T-helper 2 cell (primary cell): ENCODE measurements at places on chromosomes 11 and 22.

GRCh38 chr11:12783765-12784164 lies 109.5 kb downstream of the TEAD1 start:
- DNase-seq, result no peak

- peak; percentile 35 for DNase-seq
Measured at GRCh38 chr11:10807493-10808234, 1.1 kb downstream of the EIF4G2 start.

DNA sequence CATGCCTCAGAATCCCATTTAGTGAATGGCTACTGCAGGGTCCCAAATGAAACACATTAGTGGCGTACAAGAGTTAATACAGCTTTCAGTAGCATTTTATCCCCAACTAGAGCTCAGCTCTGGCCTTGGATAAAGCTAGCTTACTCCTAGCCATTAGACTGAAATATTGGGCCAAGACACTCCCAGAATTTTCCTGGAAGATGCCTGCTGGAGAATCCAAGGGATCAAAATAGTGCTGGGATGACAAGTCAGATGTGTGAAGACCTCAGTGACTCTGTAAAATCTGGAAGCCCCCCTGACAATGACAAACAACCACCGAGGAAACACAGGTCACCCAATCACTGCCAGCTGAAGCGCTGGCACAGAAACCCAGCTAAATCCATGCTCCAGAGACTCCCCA lies 303.1 kb upstream of the SORL1-AS1 start:
- DNase-seq, result no peak

- DNase-seq, result no peak
Measured at GRCh38 chr11:107669191-107669740, 42.6 kb downstream of the SLN start.

DNA sequence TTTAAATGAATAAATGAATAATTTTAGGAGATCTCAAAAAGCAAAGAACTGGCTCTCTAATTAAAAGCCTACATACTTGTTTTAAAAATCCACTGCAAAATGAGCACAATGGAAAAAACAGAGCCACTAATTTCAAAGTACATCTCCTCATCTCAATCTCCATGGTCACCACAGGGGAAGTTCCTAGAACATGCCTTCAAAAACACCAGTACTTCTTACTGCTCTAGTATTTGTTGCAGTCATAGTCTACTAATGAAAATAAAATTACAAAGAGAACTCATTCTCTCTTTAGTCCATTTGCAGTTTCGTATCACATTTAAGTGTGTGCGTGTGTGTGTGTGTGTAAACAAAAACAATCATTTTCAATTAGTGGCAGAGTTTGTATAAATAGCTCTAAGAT lies 54.0 kb downstream of the PIK3C2A start:
- DNase-seq, result no peak

- DNase-seq, result no peak
Measured at GRCh38 chr11:68408512-68408911, 52.0 kb upstream of the PPP6R3 start.

DNA sequence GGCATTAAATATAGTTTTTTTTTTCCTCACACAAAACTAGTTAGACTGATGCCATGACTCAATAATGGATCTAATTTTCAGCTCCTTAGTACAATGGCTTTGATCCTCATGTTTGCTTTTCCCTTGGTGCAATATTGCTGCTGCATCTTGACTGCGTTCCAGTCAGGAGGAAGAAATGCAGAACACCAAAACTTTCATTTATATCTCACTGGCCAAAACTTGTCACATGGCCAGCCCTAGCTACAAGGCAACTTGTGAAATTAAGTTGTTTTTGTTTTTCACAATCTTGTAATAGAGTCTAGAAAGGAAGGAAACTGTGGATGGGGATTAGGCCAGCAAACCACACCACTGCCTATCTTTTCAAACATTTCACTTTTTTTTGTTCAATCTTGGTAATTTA lies 36.7 kb downstream of the SMC1B start:
- no peak for DNase-seq

- DNase-seq, result no peak
Measured at GRCh38 chr11:65650547-65651338, 12.0 kb downstream of the RELA start.

- DNase-seq, result no peak
Measured at GRCh38 chr11:115926138-115926537, 421.9 kb upstream of the CADM1 start.

- DNase-seq, result no peak
Measured at GRCh38 chr22:43094085-43094484, 4.9 kb upstream of the TTLL1 start.

- no peak for DNase-seq
Measured at GRCh38 chr11:134150195-134150903, 73.4 kb downstream of the NCAPD3 start.

- no peak for DNase-seq
Measured at GRCh38 chr11:125176866-125177265, 12.3 kb downstream of the PKNOX2 start.

DNA sequence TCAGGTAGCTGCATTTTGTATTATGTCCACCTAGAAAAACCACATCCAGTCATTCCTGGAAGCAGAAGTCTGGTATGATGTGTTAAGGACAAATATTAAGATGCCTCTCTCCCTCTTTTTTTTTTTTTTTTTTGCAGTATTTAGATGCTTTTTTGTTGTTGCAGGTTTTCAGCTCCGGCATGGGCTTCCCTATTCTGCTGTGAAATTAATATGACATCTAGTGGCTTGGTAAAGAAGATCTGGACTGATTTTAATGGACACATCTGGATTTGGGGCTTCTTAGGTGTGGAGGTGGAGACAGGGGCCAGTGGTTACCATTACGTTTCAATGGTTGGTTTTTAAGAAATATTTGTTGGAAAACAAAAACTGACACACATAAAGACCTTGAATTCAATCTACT lies 47.5 kb upstream of the RASSF10 start:
- no peak for DNase-seq

DNA sequence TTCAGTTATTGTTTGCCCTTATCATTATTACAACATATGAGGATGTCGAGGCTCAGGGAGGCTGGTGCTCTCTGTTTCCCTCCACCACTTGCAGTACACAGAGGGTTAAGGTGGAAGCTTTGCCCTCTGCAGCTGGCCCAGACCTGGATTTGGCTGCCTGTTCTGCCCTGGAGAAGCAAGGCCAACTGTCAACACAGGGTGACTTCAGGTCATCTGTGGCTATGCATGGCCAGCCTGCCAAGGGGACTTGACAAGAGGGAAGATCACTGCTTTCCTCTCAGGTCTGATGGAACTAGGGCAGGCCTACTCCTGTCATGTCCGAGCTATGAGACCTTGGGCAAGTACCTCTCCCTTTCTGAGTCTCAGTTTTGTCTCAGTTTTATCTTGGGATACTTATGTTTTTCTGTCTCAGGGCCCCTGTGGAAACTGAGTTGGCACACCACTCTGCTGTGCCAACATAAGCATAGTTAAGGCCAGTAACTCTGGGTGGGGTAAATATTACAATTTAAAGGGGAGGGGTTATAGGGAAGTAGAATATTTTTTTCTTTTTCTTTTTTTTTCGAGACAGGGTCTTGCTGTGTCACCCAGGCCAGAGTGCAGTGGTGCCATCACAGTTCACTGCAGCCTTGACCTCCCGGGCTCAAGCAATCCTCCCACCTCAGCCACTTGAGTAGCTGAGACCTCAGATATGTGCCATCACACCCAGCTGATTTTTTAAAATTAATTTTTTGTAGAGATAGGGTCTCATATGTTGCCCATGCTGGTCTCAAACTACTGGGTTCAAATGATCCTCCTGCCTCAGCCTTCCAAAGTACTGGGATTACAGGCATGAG lies 2.4 kb upstream of the THRSP start:
- no peak for DNase-seq

DNA sequence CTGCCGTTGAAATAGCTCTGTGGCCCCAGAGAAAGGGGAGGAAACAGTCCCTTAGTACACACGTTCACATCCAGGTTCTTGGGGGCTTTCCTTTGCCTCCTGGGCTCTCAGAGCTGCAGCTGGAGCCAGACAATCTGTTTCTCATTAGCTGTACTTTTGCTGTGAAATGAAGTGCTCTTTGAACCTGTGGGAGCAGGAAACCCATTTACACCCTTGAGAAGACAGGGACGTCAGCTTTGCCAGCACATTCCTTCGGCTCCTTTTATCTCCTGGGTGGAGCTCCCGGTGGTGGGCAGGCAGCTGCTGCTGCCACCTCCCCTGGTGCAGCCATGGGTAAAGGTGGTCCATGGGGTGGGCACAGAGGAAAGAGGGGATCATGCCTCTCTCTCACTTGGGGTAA lies 80.6 kb upstream of the TIMP3 start:
- no peak for DNase-seq

- no peak for DNase-seq
Measured at GRCh38 chr11:11841116-11841722, 553 bp upstream of the USP47 start.

DNA sequence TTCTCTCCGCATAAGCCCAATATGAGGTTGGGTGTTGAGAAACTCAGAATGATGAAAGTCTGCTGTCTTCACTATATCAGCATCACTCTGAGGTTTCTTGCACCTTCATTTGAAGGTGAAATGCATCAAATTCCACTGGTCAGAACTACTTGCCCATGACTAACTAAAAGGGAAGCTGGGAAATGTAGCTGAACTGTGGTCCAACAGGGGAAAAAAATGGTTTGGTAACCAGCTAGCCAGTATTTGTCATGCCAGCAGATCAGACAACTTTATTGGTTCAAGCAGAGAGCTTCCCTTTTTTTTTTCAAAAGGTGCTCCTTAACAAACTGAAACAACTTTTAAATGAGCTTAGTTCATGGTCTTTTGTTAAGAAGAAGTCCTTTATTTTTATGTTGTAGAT lies 14.2 kb upstream of the PIK3C2A start:
- no peak for DNase-seq

- no peak for DNase-seq
Measured at GRCh38 chr22:38700270-38700788, 414 bp downstream of the JOSD1 start.

DNA sequence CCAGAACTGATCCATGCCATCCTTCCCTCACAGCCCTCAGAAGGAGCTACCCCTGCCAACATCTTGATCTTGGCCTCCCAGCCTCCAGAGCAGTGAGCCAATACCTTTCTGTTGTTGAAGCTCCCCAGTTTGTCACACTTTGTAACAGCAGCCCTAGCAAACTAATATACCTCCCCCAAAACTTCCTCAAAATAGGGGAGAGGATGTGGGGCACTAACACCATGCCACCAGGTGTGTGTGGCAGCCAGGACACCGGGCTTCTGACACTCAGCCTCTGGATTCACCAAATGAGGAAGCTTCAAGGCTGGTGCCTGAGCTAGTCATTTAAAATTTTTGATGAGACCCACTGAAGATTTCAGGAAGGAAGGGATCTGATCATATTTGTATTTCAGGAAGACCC lies 84.9 kb downstream of the CSNK2A3 start:
- DNase-seq, result no peak

DNA sequence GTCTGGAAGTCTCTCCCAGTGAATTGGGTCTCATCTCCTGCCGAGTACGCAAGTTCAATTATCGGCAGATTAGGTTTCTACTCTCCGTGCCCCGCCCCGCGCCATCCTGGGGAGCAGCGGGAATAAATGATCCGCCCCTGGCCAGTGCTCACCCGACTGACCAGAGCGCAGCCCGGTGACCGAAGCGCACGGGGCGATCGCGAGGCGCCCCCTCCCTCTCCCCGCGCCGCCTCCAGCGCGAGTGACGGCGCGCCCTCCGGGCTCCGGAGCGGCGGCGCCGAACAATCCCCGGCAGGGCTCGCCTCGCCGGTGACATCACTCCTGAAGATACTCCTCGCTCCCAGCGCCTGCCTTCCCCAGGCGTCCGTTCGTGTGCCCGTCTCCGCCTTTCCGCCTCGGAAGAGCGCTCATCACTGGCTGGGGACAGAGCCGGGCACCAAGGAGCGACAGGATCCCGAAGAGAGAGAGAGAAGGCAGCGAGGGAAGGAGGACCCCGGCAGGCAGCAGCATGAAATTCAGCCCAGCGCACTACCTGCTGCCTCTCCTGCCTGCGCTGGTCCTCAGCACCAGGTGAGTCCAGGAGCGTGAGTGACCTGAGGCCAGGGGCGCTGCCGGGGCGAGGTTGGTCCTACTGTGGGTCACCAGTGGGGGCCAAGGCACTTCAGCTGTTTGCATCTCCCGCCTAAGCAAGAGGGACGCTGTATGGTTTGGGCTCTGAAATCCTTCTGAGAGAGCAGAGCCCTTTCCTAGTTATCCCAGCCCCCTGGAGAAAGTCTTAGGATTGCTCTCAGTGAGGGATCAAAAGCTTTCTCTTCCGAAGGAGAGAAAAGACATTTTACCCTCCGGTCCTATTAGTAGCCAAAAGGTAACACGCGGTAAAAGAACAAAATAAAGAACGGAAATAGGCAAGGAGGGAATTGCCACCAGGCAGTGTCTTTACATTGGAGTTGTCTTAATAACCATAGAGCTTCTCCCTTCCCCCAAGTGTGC lies at the start of gene LUZP2:
LUZP2 (plus strand) TSS at position 318 of the 990 bp plus-strand sequence.
- DNase-seq, result no peak

DNA sequence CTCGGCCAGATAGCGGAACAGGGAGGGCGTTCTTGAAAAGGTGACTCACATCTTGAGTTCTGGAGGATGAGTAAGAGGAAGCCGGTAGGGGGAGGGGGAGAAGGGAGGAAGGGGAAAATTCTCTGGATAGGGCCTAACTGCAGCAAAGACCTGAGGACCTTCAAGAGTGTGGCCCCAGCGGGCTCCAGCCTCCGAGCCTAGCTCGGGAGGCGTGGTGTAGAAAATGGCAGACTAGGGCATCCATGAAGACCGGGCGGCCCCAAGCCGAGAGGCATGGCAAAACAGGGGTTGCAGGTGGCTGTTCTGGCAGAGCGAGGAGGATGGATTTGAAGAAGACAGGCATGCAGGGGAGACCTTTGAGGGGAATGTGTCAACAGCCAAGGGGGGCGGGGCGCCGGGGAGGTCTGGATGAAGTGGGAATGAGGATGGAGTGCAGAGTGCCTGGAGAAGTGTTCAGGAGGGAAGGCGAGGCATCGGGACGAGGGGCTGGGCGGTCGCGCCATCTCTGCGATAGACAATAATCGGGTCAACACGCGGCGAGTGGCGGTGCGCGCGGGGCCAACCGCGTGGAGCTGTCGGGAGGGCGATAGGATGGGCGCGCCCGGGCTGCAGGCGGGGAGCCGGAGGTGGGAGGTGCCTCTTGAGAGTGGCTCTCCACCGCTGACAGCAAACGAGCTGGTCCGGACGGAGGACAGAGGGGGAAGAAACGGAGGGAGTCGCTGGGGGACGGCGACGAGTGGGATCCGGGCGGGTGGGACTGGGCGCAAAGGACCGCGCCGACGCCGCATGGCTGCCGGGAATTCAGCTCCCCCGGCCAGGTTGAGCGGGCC lies 40.0 kb upstream of the CREB3L1 start:
- no peak for DNase-seq

- no peak for DNase-seq
Measured at GRCh38 chr11:28757725-28758515, 649.7 kb downstream of the METTL15 start.

DNA sequence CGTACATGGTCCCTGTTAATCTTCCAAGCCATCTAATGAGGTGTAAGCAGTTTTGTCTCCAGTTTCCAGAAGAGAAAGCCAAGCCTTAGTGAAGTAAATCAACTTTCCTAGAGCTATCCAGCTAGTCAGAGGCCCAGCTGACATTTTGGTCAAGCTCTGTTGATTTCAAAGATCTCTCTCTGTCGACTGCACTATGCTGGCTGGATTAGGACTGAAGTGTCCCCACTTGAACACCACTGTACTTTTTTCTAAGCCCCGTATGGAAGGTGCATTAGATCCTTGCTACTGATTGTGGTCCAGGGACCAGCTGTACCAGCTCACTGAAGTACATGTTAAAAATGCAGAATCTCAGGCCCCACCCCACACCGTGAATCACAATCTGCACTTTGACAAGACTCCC lies 176.5 kb upstream of the NAV2 start:
- no peak for DNase-seq

GRCh38 chr11:79663017-79663416 lies 222.2 kb upstream of the TENM4 start:
- DNase-seq, result no peak

GRCh38 chr11:129998905-129999304 lies 3.7 kb downstream of the PRDM10 start:
- no peak for DNase-seq
